ENCODE measurements at places on chromosomes 12 and 14.

GRCh38 chr12:29012673-29013072 lies 136.4 kb upstream of the FAR2 start:
- DNase-seq: no peak

GRCh38 chr14:70144046-70144445 lies 44.7 kb downstream of the SLC8A3 start:
- DNase-seq: peak; percentile 21

DNA sequence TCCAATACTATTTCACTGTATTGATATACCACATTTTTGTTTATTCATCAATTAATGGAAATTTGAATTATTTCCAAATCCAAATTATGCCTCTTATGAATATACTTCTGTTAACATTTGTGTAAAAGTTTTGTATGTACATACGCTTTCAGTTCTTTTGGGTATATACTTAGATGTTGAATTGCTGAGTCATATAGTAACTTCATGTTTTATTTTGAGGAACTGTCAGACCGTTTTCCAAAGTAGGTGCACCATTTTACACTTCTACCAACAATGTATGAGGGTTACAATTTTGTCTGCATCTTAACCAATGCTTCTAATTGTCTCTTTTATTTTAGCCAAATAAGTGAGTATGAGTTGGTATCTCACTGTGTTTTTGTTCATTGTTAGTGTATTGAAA lies 10.2 kb upstream of the CCER1 start:
- peak; percentile 18 for DNase-seq

DNA sequence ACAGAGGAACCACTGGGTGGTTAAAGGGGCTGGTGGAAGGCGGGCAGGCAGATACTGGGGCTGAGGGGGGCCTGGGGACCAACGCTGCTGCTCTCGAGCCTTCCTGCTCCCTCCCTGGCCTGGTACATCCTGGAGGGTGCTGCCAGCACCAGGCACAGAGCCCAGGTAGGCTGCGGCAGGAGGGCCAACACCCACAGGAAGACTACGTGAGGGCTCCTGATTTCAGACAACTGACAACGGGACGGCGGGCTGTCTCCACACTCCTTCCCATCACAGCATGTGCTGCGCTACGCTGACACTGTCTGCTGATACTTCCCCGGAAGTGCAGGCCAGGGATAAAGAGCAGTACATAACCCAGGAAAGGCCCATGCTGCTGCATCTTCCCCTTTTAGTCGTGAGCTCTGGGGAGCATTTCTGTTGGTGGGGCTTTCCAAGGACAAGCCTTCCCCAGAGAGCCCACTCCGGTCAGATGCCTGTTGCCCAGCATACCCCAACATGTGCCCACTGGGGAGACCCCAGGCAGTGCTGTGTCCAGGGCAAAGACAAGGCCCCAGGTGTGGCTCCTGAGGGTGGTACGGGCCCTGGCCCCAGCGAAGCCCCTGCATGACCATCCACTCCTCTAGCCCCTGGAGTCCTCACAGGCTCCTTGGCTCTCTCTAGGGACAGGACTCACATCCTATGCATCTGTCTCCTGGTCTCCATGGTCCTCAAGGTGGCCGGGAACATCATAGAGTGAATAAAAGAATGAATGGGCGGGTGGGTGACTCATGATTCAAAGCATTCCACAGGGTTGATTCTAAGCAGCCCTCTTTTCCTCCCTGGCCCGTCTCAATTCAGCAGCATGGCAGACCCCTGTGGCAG lies 38.0 kb downstream of the CHGA start:
- DNase-seq: no peak

All from inflammatory macrophage treated with lipopolysaccharide for 1 hour (primary cell).